ENCODE measurements at places on chromosomes 16 and 17.

DNA sequence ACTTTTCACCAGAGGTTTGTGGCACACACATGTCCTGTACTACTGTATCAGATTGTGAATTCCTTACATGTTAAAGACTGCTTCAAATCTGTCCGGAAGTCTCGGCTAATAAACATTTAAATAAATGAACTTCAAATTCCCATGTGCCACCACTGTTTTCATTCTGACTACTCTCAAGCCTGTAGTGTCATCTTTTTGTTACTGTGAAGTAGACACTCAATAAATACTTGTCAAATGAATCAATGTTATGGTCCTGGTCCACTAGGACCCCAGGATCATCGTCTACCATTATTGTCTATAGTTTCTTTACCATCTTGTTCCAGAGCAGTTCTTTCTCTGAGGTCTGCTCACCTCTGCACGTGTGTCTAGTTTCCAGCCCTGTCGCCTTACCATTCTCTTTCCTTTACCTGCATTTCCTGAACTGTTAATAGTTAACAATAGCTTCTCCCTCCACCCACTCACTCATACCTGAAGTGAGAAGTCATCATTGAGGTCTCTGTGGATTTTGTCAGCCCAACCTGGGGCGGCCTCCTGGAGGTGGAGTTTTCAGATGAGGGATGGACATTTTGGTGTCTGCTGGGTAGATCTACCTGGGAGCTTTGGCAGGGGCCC, 333.0 kb downstream of the SEC14L1 start:
- DNase-seq = no peak

- no peak for DNase-seq
Measured at GRCh38 chr17:72982680-72983079, 109.8 kb downstream of the SLC39A11 start.

DNA sequence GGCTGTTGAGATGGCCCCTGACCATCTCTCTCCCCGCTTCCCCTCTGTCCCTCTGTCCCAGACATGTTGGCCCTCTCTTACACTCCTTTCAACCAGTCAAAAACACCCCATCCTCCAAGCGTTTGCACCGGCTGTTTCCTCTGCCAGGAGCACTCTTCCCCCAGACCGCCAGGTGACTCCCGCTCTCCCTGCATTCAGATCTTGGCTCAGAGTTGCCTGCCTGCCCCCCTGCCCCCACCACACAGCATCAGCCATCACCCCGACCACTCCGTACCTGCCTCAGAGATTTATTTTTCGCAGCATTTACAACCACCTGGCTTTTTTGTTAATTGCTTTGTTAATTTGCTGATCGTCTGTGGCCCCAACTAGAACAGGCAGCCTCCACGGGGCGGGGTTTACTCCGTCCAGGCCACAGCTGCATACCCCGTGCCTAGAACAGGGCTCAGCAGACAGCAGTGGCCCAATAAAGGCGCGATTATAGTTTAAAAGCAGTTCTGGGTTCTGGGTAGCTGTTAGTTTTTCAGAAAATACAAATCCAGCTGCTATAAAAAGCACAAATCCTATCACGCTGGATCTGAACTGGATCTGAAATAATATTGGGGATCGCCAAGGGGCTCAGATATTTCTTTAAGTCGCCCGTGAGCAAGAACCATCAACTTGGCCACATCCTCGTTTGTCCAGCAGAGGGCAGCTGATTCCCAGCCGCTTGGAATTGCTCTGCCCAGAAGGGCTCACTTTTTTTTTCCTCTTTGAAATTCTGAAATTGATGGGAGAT, 173.6 kb downstream of the IRF8 start:
- peak; percentile 70 for DNase-seq

- no peak for DNase-seq
Measured at GRCh38 chr17:57749701-57750100, 4.6 kb upstream of the CCDC182 start.

DNA sequence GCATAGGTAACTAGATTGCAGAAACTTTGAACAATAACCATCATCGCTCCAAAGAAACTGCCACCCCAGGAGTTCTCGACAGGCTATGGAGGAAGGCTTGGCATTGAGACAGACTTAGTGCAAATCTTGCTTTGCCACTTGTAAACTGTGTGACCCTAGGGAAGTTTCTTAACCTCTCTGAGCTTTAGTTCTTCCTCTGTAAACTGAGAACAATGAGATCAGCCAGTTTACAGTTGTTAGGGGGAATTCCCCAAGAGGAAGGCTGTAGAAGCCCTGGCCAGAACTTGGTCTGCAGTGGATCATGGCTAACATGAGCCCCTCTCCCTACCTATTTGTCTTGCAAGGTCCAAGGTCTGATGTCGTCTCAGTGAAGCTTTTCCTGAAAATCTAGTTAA, 78.9 kb downstream of the NT5M start:
- no peak for DNase-seq

DNA sequence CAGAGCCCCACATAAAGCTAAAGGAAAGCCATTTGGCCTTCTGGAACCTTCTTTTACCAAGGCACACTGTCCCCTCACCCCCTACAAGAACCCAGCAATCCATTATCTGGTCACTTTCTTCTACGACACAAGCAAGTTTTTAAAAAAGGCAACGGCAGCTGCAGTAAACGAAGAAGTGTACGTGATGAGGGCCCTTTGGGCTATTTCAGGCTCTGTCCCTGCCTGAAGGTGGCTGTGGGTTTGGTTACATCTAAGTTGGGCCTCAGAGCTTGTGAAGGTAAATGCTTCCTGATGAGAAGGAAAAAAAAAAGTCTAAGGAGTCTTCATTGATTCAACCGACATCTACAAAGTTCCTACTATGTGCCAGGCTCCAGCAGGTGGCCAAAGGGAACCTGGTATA, 35.4 kb downstream of the XYLT1 start:
- no peak for DNase-seq

DNA sequence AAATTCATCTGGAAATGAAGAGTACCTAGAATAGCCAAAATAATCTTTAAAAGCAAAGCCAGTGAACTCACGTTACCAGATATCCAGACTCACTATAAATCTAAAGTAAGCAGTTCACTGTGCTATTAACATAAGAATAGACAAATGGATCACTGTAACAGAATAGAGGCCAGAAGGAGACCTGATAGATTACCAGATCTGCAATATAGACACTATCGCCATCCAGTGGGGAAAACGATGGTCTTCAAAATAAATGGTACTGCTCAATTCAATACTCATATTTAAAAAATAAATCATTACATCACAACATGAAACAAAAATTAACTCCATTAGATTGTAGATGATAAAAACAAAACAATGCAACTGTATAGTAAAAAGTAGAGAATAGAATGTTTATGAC, 158.6 kb upstream of the CDH8 start:
- no peak for DNase-seq

DNA sequence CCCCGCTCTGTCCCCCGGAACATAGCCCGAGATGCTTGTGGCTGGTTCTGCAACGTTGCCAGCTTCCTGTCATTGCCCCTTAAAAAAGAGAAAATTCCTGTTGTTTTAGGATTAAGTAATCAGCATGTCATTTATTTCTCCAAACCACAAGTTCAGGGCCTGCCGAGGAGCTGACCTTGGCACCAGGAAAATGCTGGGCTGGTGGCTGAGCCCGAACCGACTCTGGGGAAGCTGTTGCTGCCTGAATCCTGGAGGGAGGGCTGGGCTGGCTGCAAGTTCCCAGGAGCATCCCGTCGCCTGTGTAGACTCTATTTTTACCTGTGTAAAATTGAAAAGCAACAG, 130.9 kb upstream of the FOXF1 start:
- DNase-seq = no peak

- no peak for DNase-seq
Measured at GRCh38 chr17:82598256-82599119, 49.8 kb downstream of the WDR45B start.

- no peak for DNase-seq
Measured at GRCh38 chr17:13194887-13195286, 177.1 kb upstream of the ELAC2 start.

DNA sequence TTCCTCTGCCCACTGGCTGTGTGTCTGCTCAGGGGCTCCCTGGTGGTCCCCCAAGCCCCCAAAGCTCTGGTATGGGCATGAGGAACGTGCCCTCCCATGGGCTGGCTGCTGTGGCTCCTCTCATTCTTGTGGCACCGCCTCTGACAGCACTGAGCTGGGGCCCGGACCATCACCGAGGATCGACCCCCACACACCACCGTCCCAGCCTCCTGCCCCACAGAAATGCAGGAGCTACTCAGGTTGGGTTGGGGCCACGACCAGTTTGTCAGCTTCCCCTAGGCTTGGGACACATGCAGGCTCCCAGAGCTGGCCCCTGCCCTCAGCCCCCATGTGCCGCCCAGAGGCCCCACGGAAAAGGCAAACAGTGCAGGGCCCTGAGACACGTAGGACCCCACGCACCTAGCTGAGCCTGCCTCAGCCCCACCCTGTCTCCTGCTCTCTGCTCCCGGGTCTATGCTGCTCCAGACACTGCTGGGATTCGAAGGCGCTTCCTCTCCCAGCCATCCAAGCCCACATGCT, 3.3 kb upstream of the CASKIN1 start:
- no peak for DNase-seq

GRCh38 chr16:50567651-50568050, 19.5 kb downstream of the NKD1 start:
- DNase-seq = no peak

- DNase-seq = no peak
Measured at GRCh38 chr17:47660064-47660492, 10.4 kb downstream of the KPNB1 start.

- DNase-seq = peak; percentile 77
Measured at GRCh38 chr16:85612191-85612800, 826 bp upstream of the GSE1 start.

GRCh38 chr17:56809106-56809819, 24.5 kb downstream of the C17orf67 start:
- DNase-seq = no peak

GRCh38 chr16:23566724-23567123, 9.2 kb downstream of the UBFD1 start:
- no peak for DNase-seq

DNA sequence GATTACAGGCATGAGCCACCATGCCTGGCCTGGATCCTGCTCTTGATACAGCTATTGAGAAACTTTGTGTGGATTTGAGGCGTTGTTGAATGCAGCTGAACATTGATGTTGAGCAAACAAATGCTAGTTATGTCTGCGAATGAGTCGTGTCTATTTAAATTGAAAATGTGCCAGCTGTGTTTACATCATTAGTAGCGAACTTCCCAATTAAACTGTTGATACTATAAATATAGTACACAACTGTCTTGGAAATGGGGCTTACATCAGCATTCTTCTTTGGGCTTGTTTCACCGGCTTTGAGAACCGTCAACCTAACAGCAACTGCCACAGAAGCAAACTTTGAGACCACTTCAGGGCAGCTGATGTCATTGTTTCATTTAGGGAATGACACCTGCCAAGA, 251.9 kb downstream of the RBFOX1 start:
- DNase-seq = no peak

DNA sequence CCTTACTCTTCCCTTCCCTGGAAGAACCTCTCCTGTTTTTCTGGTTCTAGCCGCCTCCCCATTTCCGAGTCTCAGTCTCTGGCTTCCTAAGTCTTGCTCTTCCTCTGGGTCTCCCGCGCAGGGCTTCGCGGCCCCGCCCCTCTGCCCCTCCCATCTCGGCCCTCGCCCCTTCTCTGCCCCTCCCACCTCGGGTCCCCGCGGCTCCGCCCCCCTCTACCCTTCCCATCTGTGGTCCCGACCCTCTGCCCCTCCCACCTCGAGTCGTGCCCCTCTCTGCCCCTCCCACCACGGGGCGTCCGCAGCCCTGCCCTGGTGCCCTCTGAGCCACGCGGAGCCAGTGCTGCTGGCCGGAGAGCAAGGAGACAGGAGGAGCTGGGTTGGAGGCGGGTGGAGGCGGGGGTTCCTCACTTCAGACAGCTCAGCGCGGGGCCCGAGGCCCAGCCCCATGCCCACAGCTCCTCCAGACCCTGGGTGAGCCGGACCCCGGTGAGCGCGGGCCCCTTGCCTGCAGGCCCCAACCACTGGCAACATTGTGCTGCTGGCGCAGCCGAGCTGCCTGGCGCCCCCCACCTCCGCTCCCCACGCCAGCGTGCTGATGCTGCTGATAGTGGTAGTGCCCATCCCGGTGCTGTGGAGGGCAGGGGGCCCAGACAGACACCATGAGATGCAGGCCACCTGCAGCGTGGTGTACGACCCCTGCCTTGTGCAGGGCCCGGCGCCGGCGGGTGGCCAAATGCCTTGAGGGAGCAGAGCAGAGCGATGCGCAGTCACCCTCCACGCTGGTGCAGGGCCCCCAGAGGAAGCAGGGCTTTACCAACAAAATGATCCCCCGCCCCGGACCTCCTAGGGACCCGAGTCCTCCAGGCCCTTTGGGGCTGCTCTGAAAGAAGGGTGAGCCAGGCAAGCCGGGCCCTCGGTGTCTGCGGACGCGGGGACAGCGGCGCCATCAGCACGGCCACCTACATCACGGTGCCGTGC, 2115.3 kb downstream of the TP53TG3F start:
- DNase-seq = no peak

DNA sequence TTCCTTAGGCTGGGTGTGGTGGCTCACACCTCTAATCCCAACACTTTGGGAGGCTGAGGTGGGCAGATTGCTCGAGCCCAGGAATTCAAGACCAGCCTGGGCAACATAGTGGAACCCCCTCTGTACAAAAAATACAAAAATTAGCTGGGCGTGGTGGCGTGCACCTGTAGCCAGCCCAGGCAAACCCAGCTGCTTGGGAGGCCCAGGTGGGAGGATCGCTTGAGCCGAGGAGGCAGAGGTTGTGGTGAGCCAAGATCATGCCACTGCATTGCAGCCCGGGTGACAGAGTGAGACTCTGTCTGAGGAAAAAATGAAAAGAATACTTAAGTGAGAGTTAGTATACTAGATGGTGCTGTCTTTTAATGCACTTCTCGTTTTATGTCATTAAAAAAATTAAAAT, 15.1 kb downstream of the PPM1D start:
- DNase-seq = no peak

GRCh38 chr17:19996502-19996901, 12.7 kb upstream of the SPECC1 start:
- no peak for DNase-seq

GRCh38 chr16:57774705-57775285, 27.5 kb downstream of the KIFC3 start:
- DNase-seq = no peak

DNA sequence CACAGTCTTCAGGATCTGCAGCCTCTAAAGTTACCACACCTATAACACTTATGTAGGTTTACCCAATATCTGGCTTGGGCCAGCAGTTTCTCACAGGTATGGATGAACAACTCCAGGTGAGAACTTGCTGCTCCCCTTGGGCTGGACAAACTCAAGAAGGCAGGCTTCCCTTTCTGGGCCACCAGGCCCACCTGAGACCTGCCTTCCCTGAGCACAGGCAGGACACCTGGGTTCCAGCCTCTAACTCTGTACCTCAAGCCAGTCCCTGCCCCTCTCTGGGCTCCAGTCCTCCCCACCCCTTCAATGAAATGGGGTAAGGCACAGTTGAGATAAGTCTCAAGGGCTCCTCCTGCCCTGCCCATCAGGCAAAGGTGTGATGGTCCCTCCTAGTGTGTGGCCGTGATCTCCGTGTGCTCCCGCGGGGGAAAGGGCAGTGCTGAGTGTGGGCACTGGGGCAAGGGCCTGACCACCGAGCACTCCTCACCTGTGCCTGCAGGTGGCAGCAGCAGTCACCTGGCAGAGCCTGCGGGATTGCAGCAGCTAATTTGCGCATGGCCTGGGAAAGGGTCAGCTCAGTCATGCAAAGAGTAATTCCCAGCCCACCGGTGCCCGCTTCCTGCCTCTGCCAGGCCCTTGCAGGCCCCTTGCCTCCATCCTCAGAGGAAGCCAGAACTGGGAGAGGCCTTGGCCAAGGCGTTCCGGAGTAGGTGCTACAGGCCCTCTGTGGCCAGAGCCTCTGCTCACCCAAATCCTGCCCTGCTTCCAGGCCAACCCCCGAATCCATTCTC, 28.2 kb upstream of the ADGRG1 start:
- peak; percentile 49 for DNase-seq

- DNase-seq = no peak
Measured at GRCh38 chr16:2713523-2713922, 6.5 kb downstream of the PRSS27 start.

GRCh38 chr17:37833237-37833859, 88.5 kb upstream of the HNF1B start:
- DNase-seq = no peak
